ENCODE measurements at places on chromosomes 12 and 14.

GRCh38 chr12:109771746-109772621, 58.4 kb downstream of the FAM222A start:
- no peak for DNase-seq

DNA sequence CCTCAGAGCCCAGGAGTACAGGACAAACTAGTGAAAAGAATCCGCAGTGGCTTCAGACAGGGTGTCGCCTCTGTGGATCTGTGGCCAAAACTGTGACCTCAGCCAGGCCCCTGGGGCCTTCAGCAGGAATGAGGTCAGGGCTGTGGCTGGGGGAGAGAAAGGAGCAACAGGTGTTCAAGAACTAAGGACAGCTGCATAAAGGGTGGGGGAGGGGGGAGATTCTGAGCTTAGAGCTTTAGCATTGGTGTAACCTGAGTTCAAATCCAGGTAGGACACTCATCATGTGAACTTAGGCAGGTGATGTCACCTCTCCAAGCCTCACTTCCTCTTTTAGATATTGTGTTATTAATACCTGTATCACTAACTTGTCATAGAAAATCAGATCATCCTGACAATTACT, 40.9 kb upstream of the CORO1C start:
- DNase-seq: peak; percentile 34

DNA sequence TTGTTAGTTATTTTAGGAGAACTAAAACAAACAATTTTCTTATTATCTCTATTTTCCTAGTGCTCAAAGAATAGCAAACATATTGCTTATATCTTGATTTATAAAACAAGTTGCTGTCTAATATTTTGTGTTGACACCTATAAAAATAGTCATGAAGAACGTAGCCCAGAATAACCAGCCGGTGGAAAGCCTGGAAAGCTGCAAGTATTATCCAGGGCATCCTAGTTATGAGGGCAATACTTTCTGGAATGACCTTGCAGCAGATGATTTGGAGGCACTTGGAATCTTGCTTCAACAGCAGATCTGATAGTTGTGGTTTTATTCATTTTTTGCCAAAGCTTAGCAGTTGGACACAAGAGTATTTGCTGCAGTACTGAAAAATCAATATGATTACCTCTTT, 948.7 kb downstream of the LRFN5 start:
- DNase-seq: no peak

DNA sequence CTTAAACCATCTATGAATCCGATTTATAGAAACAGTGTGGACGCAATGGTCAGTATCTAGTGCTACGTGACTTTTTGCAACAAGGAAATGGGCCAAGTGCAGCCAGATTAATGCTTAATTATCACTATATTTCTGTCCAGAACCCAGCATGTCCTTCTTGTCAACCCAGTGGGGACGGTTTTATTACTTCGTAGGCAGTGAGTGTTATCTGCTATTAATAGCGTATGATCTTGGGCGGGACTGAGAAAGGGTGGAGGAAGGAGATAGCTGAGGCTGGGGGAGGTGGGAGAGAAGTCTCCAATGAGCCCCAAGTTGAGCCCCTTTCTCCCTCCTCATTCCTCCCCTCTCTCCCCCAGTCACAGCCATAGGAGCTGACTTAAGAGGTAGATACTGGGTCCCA, 59.7 kb upstream of the FAM222A start:
- DNase-seq: no peak

DNA sequence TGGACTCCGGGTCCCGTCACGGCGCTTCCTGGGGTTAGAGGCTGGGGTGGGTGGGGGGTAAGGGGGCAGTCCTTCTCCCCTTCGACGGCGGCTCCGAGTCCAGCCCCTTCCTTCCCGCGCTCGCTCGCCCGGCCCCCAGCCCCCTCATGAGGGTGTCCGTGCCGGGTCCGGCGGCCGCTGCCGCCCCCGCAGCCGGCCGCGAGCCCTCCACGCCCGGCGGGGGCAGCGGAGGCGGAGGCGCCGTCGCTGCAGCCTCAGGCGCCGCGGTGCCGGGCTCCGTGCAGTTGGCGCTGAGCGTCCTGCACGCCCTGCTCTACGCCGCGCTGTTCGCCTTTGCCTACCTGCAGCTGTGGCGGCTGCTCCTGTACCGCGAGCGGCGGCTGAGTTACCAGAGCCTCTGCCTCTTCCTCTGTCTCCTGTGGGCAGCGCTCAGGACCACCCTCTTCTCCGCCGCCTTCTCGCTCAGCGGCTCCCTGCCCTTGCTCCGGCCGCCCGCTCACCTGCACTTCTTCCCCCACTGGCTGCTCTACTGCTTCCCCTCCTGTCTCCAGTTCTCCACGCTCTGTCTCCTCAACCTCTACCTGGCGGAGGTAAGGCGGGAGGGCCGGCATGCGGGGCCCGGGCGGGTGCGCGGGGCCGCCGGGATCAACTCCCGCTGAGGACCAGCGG, 500 bp downstream of the GPR137C start:
- no peak for DNase-seq

DNA sequence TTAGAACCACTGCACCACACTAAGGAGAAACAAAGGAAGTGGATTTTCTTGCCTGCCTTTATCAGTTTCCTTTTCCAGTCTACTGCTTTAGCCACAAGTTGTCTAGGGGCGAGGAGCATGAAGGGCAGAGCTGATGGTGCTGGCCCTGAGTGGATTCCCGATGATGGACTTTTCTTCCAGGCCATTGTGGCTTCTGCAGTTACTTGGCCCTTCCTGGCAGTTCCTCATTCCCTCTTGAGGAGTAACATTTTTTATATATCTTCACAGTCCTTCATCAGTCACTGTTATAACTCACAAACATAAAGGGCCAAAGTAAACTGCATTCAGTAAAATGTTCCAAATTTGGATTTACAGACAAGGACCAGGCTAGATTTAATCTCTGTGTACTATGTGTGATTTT, 61.2 kb upstream of the SRSF5 start:
- DNase-seq: no peak

DNA sequence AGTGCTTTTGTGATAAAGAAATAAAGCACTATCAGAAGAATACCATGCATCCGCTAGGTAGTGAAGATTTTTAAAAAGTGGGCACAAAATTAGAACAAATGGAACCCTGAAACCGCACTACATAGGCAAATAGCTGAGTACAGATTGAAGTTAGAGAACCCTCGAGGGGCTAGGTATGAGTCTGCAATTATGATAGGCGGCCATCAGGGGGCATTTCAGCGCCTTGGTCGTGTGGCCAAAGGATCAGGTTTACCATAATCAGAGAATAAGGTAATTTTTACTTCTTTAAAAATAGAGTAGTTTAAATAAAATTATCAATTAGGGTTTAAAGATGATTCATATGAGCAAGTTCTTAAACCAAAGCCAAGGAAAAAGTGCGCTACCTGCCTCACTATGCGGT, 129.8 kb downstream of the TMX1 start:
- DNase-seq: no peak

DNA sequence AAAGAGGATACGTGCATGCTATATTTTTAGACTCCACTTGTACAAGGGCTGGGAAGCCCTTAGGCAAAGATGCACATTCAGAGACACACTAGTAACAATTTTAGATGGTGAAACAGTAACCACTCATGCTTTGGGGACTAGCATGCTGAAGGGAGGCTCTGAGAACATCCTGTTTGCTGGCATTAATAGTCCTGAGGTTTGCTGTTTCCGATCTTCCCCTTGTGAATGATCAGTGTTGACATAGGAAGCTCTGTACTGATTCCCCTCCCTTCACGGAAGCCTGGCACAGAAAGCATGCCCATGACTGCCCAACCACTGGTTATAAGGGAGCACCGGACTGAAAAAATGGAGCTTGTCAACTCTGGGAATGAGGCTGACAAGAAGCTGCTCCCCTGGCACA, 164.6 kb downstream of the GCH1 start:
- DNase-seq: peak; percentile 80

GRCh38 chr12:5571115-5571514, 139.2 kb downstream of the NTF3 start:
- DNase-seq: no peak
